Ecto neural progenitor cell (in vitro differentiated cells): ENCODE measurements at places on chromosomes 2 and 18.

GRCh38 chr2:15701341-15701907 lies 109.8 kb downstream of the DDX1 start:
- DNase-seq: no peak

- DNase-seq: no peak
These were observed 311.2 kb downstream of the CMPK2 start for GRCh38 chr2:6554466-6554865.

- no peak for DNase-seq
These were observed 91.1 kb downstream of the FMNL2 start for GRCh38 chr2:152425765-152426727.

GRCh38 chr2:223979730-223980396 lies 22.6 kb downstream of the MRPL44 start:
- no peak for DNase-seq

DNA sequence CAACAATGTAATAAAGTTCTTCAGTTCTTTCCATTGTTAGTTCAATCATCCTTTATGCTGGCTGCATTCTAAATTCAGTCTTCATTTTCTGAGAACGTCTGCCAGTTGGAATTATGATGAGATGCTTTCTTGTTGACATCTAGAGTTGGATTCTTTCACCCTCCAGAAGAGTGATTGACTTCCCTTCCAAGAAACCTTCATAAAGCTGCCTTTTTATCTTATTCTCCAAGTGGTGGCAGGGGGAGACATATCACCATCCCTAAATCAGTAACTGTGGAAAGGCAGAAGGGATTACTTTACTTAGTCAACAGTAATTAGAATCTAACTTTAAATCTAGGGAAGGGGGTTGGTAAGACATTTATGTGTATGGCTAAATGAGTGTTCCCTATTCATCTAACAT lies 86.8 kb upstream of the GULP1 start:
- DNase-seq: no peak

GRCh38 chr2:149612122-149612521 lies 24.5 kb upstream of the MMADHC start:
- DNase-seq: no peak

DNA sequence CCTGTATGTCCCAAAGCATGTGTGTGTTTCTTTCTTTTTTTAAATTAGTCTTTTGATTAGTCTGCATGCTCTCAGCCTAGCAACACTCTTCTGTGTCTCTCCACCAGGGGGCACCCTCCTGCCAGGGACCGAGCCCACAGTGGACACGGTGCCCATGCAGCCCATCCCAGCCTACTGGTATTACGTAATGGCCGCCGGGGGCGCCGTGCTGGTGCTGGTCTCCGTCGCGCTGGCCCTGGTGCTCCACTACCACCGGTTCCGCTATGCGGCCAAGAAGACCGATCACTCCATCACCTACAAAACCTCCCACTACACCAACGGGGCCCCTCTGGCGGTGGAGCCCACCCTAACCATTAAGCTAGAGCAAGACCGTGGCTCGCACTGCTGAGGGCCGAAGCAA lies 93.8 kb downstream of the NRP2 start:
- DNase-seq: peak; percentile 82

DNA sequence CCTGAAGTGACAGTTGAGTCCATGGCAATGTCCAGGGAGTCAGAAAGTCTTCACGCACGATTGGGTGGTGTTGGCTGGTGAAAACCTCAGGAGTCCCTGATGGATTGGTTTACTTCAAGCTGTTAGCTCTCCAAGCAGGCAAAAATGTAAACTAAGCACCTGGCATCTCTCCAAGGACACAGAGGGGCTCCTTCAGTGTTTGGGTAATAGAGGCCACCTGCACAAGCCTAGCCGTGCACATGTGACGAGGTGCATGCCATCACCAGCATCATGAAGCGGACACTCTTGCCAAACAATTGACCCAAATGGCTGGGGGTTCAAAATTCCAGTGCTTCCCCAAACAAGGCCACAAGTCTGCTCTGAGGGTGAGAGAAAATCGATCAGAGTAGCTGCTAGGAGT lies 104.7 kb upstream of the CD302 start:
- DNase-seq: no peak

- no peak for DNase-seq
These were observed 204.0 kb downstream of the TGIF1 start for GRCh38 chr18:3653851-3654441.
